MCF 10A (cell line): ENCODE measurements at places on chromosomes 1 and 21. TPM values are rescaled to one million over a fixed set of nuclear protein-coding genes. Genes with fewer than 3 reads are reported as not detected.

The RABGAP1L gene
- total RNA-seq: 18.2 and 19.0 TPM in 2 replicates

The CYP4X1 gene
- 0.81 and 1.2 TPM in 2 replicates for total RNA-seq

The GBP7 gene
- total RNA-seq: not detected in 2 replicates

The ZNHIT6 gene
- 24.7 and 31.3 TPM in 2 replicates for total RNA-seq

The MYOG gene
- total RNA-seq: not detected in 2 replicates

The MAEL gene
- total RNA-seq: not detected in 2 replicates

The PTPRC gene
- not detected in 2 replicates for total RNA-seq
